ENCODE measurements at places on chromosomes 6 and 20.

DNA sequence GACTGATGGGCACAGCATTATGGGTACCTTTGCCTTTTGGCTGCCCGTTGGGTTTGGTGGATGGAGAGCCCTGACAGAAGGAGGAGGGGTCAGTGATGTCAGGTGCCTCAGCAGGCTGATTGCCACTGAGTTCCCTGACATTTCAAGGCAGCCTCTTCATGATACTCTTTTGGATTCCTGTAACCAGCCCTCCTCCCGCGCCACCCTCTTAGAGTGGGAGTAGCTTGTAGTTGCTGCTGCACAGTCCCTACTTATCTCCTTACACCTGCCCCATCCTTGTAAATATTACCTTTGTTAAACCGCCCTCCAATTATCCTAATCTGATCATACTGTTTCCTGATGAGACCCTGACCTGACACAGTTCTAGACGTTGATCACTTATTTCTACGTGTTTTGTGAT, 140.0 kb downstream of the CFAP61 start:
- no peak for DNase-seq

DNA sequence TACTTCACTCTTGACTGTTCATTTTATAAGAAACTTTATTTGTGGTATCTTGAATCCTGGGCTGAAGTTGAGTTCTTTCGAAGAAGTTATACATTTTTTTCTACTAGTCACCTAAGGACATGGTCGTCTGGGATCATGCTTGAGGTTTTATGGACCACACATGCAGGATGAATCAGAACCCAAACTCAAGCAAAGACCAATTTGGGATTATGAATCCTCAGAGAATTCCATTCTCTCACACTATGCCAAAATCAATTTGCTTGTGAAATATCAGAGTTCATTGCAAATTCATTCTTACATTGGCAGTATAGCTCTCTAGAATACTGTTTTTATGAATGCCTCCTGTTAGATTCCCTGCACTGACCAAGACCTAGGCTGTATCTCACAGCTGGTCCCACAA, 114.3 kb upstream of the HDAC2 start:
- DNase-seq: no peak

GRCh38 chr6:140921366-140922226, 1211.1 kb upstream of the GJE1 start:
- DNase-seq: peak; percentile 43

DNA sequence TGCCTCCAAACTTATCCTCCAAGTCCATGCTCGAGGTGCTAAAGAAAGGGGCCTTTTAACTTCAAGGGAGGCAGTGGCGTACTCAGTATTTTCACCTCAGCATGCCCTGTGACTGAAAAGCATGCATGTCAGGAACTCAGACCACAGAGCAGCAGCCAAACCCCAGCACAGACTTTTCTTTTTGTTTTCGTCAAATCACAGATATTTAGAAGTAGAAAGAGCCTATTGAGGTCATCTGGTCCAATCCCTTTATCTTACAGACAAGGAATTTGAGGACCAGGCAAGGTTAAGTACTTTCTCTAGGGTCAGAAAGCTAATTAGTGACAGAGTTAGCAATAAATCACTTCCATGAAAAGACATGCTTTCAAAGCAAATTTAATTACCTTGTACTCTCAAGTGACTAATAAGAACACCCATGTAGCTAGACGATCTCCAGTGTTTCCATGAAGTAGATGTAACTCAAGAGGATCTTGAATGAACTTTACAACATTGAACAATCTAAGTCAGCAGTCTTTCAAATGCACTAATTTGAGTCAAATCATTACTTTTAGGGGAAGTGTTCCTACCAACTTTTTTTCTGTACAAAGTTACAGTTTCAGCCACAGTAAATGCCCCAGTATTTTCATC, 35.9 kb downstream of the MOXD1 start:
- no peak for DNase-seq

- peak; percentile 74 for DNase-seq
Measured at GRCh38 chr20:10332656-10333415, 101.2 kb downstream of the MKKS start.

DNA sequence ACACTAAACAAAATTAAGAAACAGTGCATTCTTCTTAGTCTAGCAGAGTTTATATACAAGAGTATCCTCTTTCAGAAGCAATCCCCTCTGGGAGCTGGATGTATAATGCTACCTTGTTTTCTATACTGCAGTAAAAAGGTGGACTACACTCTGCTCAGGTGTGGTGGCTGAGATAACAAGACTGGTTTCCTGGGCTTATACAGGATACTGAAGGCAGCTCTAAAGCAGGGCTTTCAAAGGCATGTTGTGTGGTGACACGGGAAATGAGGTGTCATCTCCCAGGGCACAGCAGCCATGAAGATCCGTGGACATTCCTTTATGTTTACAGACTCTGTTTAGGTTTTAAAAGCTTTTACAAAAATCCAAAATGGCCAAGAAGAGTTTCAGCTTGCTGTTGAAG, 136.7 kb downstream of the MAP3K4 start:
- DNase-seq: no peak

DNA sequence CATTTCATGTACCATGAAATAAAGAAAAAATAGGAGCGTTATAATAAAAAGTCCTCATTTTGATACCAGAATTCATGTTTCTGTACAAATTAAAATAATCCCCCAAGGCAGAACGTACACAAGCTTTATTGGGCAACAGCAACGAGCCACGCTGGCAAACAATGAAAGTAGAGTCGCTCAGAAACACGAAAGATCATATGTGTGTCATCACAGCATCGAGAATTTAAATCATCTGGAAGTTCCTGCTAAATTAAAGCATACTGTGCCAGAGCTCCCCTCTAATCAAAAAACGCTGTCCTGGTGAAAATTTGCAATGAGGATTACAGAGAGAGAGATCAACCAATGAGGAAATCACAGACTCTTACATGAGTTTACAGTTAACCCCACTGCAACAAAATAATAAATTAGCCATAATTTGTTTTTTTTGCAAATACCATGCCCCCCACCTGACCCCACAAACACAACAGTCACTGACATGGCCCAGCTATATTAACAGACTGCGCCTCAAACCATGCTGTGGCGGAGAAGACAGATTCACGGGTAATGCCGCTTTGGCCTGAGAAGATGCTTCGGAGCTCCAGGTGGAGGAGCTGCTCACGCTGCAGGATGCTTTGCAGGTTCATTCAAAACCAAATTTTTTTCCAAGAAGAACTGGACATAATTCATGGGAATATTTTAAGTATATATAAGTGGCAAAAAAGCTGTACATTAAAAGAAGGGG, 54.3 kb upstream of the NFATC2 start:
- no peak for DNase-seq

DNA sequence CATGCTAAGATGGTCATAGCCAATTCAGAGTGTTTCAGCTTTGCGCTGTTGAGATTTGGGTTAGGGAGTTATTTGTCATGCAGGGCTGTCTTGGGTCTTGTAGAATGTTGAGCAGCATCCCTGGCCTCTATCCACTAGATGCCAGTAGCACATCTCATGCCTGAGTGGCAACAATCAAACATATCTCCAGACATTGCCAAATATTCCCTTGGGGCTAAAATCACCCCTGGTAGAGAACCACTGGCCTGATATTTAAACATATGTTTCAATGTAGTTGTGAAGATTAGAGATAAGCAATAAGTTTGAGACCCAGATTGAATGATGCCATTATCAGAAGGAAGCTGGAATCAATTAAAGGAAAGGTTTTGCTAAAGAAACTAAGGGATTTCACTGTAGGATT, 463.3 kb downstream of the DOK5 start:
- no peak for DNase-seq

DNA sequence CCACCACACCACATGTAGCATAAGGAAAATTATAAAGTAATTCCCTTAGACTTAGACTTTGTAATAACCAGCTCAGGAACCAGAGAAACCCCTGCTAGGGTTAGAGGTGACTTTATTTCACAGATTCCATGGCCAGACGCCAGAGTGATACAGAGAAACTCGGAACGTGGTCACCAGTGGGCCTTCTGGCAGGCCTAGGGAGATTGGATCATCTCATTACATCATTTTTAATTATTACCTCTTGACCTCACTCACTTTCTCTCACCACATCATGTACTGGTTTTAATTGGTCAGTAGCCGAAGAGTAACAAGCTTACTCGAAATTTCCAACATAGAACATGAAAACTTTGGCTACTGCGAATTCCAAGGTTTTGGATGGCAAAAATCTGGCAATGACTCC, 72.9 kb downstream of the BMP6 start:
- DNase-seq: no peak

- DNase-seq: no peak
Measured at GRCh38 chr6:113776998-113777397, 80.1 kb upstream of the MARCKS start.

DNA sequence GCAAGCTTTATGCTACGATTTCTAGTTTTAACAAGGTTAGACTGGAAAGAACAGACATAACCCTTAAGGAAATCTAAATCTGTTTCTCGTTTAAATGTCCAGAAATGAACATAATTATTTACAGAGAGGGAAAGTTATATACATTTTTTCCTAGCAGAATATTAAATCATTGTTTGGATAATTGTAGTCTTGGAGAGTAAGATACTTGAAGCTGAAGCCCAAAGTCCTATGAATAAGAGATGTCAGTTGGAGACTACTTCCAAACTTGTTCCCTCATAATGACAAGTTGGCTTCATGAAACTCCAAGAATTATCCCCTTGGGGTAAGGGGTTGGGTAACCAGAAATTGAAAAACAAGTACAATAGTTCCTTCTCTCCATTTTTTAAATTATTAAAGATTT, 911.1 kb upstream of the MAN1A1 start:
- no peak for DNase-seq

- DNase-seq: no peak
Measured at GRCh38 chr6:134574491-134574890, 256.6 kb upstream of the SGK1 start.

DNA sequence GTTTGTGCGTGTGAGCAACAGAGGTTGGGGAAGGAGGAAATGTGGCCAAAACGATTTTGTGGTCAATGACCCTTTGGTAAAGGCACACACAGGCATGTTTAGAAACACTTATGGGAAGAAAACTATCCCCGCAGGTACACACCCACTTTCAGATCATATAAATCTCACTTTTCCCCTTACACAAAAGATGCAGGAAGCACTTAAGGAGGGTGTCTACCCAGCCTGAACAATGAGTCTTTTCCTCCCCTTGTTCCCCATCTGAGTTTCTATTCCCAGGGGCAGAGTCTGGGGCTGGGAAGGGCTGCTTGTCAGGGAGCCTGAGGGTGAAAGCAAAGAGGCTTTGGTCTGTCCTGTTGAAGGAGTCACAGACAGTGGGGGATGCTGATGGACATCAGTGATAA, 193.2 kb upstream of the SALL4 start:
- DNase-seq: no peak
